Activated CD8-positive, alpha-beta memory T cell treated with anti-CD3 and anti-CD28 coated beads for 48 hours (primary cell): ENCODE measurements at places on chromosomes 11 and 22.

DNA sequence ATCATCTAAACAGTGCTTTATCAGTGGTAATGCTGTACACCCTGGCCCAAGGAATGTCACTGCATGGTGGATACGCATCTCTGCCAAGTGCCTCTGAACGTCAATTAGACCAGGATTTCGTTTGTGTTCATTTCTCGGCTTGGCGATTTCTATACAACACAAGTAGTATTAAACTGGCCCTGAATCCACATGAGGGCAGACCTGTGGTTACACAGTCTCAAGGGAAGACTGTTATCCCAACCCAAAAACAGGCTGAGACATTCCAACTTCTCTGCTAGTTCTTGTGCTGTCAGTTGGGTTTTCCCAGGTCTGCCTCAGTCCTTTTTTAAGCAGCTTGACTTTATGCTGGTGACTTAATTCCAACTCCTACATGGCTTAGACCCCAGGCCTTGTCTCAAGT lies 58.1 kb downstream of the HIRA start:
- no peak for DNase-seq

DNA sequence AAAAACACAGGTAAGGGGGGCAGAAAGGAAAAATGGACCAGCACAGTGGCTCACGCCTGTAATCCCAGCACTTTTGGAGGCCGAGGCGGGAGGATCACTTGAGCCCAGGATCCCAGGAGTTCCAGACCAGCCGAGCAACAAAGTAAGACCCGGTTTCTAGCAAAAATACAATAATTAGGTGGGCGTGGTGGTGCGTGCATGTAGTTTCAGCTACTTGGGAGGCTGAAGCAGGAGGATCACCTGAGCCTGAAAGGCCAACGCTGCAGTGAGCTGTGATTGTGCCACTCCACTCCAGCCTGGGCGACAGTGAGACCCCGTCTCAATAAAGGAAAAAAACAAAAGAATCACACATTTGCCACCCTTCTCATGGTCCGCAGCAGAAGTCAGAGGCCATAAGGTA lies 519.4 kb downstream of the BRD1 start:
- no peak for DNase-seq

DNA sequence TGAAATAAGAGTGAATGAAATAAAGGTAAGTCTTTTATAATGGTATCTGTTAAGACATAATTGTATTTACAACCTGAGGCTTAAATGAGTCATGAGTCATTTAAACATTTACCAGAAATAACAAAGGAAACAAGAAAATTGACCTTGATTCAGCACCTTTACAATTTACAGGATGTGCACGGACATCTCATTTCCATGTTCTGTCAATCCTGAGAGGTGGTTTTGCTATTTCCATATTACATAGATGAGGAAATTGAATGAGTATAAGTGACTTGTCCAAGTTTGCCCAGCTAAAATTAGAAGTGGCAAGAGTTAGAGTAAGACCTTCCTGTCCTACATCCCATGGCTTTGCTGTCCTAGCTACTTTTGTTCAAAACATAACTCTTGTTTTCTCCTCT lies 89.1 kb downstream of the TRIM44 start:
- no peak for DNase-seq

DNA sequence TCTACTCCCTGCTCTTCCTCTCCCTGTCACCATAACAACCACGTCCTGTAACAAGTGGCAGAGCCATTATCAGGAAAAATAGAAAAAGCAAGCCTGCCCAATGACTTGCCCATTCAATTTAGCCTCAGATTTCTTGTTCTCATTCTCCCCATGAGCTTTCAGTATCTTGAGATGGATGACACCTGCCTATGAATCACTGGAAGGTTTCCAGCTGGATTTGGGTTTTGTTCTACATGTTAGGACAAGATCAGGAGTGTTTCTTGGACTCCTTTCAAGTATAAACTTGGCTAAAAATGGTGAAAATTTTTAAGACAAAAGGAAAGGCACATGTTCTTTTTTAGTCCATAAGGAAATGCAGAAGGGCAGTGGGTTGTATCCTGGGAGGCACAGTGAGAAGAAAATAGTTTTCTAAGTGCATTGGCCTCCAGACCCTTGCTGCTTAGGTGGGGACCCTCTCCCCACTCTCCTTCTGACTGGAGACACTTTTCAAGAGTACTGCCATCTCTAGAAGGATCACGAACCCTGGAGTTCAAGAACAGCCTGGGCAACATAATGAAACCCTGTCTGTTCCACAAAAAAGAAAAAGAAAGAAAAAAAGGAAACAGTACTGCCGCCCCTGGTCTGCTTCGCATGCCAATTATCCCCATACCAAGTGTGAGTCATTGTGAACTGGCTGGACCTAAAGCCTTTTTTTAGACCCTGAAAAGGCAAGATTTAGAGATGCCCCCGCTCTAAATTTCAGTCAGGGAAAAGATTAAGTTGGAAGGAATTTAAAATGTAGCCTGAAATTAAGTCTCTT lies 51.0 kb downstream of the MTNR1B start:
- no peak for DNase-seq

GRCh38 chr11:82792822-82793569 lies 59.3 kb upstream of the FAM181B start:
- no peak for DNase-seq

DNA sequence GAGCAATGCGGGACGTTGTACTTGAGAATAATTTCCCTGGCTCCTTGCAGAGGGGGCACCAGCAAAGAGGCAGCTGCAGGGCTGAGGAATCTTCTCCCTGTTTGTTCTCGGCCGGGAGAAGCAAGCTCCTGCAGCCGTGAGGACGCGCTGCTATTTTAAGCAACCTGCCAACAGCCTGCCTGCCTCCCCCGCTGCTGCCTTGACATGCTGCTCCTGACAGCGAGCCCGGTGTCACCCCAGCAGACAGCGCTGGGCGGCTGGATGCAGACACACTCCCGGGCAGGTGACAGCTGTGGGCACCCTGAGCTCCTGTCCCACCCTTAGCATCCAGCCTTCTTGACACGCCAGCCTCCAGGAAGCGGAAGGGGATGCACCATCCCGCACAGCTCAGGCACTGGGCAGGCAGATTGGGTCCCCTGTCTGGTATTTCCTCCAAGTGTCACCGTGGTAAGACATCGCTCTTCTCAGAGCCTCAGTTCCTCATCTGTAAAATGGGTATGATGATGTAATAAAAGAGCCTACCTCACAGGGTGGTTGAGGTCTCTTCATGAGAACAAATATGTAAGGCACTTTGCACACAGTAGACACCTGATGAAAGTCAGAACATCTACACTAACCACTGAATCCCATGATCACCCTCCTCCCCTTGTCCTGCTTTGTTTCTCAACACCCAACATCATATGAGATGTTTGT lies 530.6 kb downstream of the MN1 start:
- DNase-seq: no peak

GRCh38 chr11:73257342-73258103 lies 14.6 kb upstream of the P2RY6 start:
- no peak for DNase-seq

- DNase-seq: no peak
Measured at GRCh38 chr11:13666708-13667107, 1.8 kb upstream of the FAR1 start.
